NCI-H524 (cell line): ENCODE measurements at places on chromosomes 3 and 15.

- DNase-seq, result no peak
Observed at GRCh38 chr3:76352511-76353284, 567.3 kb upstream of the ZNF717 start.

DNA sequence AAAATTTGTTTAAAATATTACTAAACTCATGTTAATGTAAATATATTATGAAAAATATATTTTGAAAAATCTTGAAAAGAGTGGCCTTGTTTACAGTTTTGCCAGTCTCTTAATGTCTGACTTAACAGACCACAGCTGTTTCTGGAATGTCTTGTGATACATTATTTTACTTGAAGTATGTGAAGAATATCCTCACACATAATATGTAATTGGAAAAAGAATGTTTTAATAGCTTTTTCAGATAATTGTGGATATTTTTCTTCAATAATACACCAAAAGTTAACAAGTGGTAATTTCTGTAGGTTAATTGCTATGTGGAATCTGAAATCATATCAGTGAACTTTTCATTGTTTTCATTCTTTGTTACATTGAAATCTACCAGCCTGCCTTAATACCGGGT, 101.3 kb downstream of the UBE2E2 start:
- DNase-seq, result no peak

DNA sequence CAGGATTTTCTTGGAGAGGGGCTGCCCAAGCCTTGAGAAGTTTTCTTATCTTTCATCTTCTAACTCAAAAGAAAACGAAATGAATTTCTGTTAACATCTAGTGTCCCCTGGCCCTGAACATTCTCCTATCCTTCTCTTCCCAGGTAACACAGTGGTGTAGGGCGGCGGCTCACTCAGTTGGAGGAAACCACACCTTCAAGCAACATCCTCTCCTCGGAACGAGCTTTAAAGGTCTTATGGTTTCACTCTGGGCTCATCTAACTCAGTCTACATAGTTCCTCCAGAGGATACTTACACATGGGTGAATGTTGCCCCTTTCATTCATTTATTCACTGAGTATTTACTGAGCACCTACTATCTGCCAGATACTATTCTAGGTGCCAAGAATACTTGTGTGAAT, 31.0 kb upstream of the KLHL6 start:
- DNase-seq, result no peak

DNA sequence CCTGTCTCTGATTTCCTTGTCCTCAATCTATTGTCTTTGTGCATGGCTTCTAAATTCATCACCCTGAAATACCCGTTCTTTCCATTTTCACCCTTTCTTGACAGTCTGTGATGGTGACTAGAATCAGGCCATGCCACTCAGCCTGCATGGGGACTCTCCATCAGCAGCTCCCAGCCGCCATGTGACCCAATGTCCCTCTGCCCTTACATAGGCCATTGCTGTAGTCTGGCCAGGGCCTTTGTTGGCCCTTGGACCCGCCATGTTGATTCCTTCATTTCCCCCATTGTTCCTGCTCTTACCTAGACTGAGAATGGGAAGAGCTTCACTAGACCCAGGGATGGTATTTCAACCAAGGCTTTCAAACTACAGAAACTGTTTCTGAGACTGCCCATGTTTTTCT, 45.8 kb downstream of the SPSB4 start:
- DNase-seq, result no peak

DNA sequence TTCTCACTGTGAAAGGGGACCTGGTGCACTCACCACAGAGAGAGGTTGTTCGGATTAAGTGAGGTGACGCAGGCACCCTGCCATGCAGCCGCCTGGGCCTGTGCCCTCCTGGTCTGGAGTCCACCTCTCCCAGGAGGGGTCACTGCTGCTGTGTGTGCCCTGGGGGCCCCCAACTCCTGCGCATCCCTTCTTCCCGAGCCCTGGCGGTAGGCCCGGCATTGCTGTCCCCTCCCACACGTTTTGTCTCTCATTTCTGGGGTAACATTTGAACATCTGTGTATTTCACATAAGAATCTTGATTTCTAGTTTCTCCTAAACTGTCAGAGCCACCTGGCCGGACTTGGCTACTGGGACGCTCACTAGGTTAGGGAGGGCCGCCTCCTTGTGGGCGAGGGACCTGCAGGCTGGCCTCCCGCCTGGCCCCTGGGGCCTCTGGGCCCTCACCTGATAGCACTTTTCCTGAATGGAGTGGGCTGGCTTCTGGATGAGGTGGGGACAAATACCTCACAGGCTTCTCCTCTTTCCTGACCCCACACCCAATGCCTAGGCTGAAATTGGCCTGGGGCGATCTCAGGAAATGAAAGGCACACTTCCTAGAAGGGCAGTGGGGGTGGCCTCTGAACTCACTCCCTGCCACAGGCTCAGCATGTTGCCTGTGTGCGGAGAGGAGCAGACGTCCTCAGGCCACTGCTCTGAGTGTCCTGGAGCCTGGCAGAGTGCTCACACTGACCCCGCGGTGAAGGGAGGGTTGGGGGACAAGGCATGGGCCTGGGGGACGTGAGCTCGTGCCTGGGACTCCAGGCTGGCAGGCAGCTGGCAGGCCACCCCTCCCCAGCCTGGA, 104.2 kb upstream of the PRR23E start:
- DNase-seq, result no peak

GRCh38 chr3:12139111-12139511, 19.6 kb downstream of the TIMP4 start:
- no peak for DNase-seq

DNA sequence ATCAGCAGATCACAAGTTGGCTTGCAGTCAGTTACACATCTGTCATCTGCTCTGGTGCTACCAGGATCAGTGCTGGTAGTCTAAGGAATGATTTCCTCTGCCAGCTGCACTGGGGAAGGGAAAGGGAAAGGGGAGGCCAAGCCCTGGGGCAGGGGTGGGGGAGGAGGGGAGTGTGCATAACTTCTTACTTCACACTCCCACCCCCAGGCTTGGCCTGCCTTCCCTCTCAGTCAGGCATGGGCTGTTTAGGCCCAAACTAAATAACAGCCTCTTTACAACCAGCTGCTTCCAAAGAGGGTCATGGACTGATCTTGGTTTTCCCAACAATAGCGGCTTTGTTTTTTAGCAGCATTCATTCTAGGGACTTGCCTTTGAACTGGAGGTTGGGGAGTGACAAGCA, 86.1 kb upstream of the PSMD6 start:
- no peak for DNase-seq

DNA sequence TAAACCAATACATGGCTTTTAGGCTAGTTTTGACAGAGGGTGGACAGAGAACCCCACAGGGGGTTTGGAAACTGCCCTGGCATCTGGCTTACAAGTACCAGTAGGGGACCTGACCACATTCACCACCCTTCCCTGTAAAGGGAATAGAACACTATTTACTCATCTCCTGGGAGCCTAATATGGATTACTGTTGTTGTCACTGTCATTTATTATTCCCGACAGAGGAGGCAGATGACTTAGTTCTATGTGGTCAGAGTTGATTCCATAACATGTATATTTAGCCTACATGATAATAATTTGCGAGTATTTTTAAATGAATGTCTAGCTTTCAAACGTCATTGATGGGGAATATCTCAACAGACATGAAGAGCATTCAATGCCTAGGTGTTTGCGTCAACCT, 15.9 kb downstream of the ZBTB38 start:
- no peak for DNase-seq

- DNase-seq, result no peak
Observed at GRCh38 chr15:73024168-73024567, 28.1 kb upstream of the NEO1 start.

- no peak for DNase-seq
Observed at GRCh38 chr3:55194376-55194775, 266.5 kb upstream of the LRTM1 start.

DNA sequence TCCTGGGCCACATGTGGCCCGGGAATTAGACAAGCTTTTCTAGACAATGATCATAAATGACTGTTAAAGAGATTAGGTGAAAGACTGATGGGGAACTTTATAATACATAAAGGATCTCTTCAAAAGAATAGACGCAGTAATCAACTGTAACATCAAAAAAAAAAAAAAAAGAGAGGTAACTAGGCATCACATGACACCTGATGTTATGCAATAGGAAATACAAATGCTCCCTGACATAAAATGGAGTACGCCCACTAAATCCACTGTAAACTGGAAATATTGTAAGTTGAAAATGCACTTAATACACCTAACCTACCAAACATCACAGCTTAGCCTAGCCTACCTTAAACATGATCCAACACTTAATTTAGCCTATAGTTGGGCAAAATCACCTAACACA, 27.2 kb downstream of the GSK3B start:
- DNase-seq, result no peak

GRCh38 chr3:119619094-119619493, 21.4 kb downstream of the PLA1A start:
- no peak for DNase-seq

DNA sequence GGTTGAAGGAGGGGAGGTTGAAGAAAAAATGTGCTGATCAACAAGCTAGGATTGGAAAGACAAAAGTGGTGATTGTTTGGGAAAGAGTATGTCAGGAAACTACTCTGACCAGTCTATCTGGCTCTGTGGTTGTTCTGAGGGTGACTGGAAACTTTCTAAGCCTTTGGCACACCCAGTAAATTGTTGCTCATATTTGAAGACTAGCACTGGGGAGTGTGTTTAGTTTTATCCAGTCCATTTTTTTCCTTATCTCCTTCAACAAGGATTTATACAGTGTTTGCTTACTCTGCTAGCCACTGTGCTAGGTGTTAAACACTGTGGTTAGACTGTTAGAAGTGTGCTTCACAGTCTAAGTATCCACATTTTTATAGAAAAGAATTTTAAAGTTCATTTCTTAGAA, 28.8 kb downstream of the PPM1L start:
- no peak for DNase-seq

GRCh38 chr15:91469632-91470567, 369.8 kb downstream of the SV2B start:
- DNase-seq, result no peak

DNA sequence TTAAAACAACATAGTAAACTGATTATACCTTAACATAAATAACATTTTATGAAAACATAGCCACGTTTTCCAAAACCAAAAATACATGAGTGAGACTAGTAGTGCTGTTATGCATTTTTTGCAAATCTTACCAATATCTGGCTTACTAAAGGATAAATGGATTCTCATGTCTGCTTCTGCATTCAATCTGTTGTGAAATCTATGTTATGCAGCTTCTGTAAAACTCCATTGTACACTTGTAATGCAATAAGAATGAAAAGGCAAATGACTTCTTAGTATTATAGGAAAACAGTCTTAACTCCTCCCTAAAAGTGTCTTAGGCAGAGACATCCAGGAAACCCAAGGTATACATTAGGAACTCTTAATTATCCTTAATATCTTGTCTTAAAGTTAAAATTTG, 330.9 kb upstream of the THBS1 start:
- no peak for DNase-seq

DNA sequence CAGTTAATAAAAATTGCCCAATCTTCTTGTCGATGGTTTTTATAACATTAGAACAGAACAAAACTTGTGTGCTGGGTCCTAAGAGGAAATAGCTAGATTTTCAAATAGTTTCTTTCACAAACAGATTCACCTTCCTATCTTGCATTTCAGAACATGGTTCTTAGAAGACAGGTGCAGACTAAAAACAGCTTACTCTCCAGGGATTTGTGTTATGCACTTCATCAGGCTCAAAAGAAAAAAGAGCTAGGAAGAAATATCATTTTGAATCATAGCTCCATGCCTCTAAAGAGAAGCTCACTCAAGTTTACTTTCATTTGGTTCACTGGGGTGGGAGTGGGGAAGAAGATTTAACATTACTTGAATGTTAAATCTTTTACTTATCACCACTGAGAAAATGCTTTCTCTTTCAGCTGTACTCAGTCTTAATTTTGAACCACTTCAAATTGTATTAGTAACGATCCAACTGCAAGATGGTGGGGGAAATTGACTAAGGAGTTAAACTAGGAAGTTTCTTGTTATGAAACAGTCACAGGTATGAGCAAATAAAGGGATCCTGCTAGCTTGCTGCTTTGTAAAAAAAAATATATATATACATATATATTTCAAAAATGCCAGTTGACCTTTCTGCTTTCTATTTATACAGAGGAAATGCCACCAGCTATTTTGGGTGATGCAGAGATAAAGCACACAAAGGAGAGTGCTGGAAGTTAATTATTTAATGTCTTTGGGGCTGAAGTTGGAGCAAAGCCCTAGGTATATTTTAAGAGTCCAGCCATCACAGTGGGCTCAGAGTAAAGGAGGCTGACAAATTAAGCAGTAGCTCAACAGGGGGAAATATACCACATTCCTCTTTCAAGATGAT, 28.3 kb upstream of the NUDT16 start:
- peak; percentile 17 for DNase-seq

- DNase-seq, result no peak
Observed at GRCh38 chr3:193731656-193732055, 138.6 kb downstream of the OPA1 start.

DNA sequence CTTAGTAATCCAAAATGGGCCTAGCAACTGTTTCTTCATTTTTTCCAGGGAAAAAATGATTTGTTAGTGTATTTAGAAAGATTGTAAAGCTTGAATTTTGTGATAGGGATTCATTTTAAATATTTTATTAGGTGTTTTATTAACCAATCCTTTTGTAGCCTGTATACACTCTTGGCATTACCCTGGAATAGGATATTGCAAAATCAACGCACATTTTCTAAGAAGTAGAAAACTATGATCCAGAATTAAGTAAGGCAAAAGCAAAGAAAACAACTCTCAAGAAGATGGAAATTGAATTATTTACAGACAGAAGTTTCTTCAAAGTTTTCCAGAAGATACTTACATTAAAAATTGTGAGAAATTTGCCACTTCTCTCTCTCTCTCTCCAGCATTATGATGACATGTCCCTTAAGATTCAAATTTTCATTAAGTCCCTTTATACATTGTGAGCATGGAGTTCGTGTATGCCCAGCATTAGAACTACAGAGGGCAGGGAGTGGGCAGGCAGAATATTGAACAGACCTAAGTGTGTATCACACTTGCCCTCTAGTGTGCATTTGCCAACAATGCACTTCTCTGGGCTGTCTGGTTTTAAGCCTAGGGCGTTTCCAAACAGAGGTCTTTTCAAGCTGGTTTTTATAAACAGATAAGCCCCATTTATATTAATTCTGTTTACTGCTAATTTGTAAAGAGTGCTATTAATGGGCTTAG, 28.5 kb upstream of the CMSS1 start:
- peak; percentile 74 for DNase-seq

- no peak for DNase-seq
Observed at GRCh38 chr3:28171962-28172361, 69.5 kb upstream of the CMC1 start.

GRCh38 chr3:160129459-160130061, 95.7 kb upstream of the C3orf80 start:
- DNase-seq, result no peak

DNA sequence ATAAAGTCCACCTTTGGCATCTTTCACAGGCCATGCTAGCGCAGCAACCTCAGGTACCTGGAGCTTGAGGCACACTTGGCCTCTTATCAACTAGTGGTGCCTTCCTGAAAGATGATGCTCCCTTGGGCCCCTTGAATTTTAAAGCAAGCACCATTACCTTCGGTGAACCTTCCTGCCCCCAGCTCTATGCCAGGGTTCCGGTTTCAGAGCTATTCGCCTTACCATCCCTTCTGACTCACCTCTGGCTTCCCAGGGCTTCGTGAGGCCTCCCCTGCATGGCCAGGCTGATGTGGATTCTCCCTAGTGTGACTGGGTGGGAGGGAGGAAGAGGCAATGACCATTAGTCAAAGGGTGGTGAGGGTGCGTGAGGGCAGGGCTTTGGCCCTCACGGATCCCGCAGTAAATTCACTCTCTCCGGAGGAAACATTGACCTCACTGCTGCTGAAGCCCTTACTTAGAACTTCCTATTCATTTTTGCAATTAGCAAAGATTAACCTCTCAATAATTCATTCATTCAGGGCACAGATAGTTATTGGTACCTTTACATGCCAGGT, 16.3 kb downstream of the BHLHE40 start:
- no peak for DNase-seq
